HL-60 (cell line): ENCODE measurements at places on chromosomes 5 and 9.

GRCh38 chr5:33410221-33410620 lies 30.5 kb upstream of the TARS1 start:
- no peak for DNase-seq

GRCh38 chr5:167513381-167513780 lies 778.1 kb upstream of the WWC1 start:
- no peak for DNase-seq

DNA sequence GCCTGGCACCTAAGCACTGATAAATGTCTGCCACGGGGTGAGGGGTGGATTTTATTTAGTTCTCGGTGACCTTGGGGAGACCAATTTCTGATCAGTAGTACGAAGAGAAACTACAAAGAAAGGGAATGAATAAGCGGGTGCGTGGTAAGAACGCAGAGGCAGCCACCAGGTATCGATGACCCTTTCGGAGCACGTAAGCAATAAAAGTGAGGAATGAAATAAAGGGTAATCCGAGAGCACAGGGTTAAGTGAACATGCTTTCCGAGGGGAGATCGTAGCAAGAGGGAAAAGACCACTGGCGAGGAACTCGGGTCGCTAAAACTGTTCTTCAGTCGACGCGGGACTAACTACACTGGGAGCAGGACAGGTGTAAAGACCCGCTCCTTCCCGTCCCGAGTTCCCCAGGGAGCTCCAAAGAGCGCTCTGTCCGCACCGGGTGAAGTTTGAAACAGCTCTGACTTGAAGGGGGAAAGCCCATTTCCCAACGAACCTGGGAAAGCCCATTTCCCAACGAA lies 1.1 kb downstream of the ELOVL7 start:
- no peak for DNase-seq

DNA sequence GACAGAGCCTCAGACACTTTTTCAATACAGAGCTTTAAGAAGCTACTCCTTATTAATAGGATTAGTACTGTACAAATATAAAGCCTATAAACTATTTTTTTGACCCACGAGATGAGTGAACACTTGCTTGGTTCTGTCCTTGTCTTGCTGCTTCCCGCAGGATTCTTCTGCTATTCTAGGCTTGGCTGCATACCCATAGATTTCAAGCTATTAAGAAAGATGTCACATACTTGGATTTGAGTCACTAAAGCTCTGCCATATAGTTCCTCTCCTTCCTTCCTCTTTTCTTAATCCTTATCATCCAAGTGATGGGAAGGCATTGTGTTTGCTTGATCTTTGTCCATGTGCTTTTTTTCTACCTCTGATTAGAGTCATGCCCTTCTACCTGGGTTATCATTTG lies 361.2 kb upstream of the TRPC7 start:
- DNase-seq: no peak

GRCh38 chr9:744790-745484 lies 96.6 kb upstream of the DMRT1 start:
- no peak for DNase-seq

GRCh38 chr9:22580788-22581187 lies 134.2 kb downstream of the DMRTA1 start:
- DNase-seq: no peak

DNA sequence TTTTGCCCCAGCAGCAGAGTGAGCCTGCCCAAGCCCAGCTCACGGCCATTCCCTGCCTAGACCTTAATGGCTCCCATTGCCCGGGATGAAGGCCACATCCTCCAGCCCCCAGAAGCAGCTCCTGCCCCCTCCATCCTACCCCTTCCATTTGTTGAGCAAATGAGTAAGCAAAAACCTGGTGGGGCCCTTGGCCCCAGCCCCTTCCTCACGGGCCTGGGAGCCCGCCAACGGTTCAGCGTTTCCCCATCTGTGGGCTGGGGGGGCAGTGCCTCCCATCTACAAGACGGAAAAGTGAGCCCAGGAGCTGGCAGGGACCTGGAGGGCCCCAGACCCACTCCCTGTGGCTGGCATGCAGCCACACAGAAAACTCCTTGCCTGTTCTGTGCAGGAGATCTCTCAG lies 4.4 kb downstream of the CCDC187 start:
- no peak for DNase-seq

GRCh38 chr9:8027351-8027750 lies 227.8 kb upstream of the DMAC1 start:
- DNase-seq: no peak

DNA sequence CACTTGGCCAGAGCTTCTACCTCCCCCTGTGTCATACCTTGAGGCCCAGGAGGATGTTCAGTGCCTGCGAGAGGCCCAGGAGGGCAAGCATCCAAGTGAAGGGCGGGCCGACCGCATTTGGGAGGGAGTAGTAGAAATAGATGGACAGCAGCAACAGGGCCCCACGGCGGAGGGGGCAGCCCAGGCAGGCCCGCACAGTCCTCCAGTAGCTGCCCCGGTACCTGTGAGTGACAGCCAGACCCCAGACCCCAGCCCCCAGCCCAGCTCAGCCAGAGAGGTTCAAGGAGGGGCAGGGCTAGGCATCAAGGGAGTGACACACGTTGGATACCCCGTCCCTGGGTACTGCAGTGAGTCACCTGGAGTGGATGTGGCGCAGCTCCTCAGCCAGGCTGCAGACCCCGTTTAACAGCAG lies 1.4 kb downstream of the STING1 start:
- no peak for DNase-seq

- DNase-seq: no peak
Observed at GRCh38 chr5:56208681-56209080, 24.4 kb downstream of the ANKRD55 start.

GRCh38 chr5:112511920-112512319 lies 92.8 kb upstream of the EPB41L4A start:
- DNase-seq: no peak

- DNase-seq: no peak
Observed at GRCh38 chr5:78747705-78748359, 99.3 kb upstream of the LHFPL2 start.

DNA sequence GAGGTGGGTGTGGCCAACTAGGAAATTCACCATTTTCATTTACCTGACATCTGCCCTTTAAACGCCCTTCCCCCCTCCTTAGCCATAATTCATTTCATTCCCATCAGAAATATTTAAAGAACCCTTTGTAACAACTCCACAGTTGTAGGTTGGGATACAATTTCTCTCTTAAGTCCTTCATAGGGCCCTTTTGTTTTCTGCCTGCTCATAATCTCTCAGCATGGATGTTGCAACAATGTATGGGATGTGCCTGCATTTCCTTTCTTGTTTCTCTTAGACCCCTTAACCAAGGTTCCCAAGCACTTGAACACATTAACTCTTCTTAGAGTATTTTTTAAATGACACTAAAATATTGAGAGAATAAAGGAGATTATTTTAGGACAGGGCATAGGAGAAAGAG lies 51.7 kb upstream of the MYO10 start:
- no peak for DNase-seq

- peak; percentile 31 for DNase-seq
Observed at GRCh38 chr9:137085920-137086530, 760 bp upstream of the MAN1B1 start.

- peak; percentile 27 for DNase-seq
Observed at GRCh38 chr9:38417003-38417945, 7.0 kb downstream of the IGFBPL1 start.

DNA sequence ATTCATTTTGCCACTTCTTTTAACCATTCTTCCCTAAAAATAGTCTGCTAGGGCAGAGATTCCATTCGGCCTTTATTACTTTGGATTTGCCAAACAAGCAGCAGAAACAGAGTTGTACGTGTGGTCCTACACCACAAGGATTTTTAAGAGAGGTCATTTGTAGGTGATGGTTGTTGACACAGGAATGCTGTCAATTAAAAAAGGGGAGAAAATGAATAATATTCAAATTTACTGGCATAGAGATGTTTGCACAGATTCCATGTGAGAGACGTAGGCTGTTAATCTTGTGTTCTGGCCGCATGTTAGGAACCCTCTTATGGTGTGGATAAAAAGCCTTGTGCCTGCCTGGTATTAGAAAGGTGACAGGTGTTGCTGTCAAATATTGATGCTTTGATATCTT lies 34.9 kb downstream of the TRIO start:
- no peak for DNase-seq

GRCh38 chr5:175489693-175490443 lies 11.5 kb downstream of the SFXN1 start:
- peak; percentile 16 for DNase-seq

DNA sequence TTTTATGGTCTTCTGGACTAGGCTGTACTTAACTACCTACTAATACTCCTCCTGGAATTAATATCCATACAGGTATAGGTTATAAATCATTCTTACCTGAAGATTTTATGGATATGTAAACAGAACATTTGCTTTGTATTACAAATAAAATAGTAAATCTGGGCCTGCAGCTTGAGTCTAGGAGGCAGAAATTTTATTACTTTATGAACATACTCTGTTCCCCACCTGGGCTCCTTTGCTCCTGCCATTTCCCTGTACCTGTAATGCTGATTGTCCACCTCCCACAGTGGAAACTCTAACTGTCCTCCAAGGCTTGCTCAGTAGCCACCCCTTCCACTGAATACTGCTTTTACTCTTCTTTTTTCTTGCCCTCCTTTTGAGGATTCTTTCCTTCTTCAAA lies 108.0 kb downstream of the PAM start:
- no peak for DNase-seq

DNA sequence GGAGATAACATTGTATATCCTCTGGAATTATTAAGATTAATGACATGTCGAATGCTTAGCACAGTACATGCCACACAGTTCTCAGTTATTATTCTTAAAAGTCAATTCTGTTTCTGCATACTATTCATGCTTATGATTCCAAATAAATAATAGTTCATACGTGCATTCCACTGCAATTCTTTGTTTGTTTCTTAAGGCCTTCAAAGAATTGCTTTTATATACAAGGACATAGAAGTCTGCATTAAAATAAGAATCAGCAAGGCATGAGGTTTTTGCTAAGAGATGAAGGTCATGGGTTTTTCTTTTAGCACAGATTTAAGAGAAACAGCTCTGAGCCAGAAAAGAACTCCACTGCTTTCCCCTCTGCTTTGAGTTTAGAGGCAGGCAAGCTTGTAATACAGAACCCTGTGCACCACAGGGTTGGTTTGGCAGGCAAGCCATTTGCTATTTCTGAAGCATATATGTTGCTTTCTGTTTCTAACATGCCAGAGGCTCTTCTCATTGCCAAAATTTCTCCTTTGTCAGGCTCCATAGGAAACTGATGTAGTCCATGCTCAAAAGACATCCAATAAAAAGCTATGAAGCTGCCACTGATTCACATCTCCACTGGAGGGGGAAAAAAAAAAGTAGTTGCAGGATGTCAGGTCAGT lies 420.6 kb upstream of the TYRP1 start:
- no peak for DNase-seq

- no peak for DNase-seq
Observed at GRCh38 chr5:158977642-158978041, 122.1 kb downstream of the EBF1 start.

- DNase-seq: no peak
Observed at GRCh38 chr5:91266184-91266705, 116.9 kb downstream of the ARRDC3 start.

- no peak for DNase-seq
Observed at GRCh38 chr9:115462623-115463022, 344.7 kb upstream of the TNC start.

GRCh38 chr9:111316796-111317195 lies 13.2 kb downstream of the OR2K2 start:
- DNase-seq: no peak

DNA sequence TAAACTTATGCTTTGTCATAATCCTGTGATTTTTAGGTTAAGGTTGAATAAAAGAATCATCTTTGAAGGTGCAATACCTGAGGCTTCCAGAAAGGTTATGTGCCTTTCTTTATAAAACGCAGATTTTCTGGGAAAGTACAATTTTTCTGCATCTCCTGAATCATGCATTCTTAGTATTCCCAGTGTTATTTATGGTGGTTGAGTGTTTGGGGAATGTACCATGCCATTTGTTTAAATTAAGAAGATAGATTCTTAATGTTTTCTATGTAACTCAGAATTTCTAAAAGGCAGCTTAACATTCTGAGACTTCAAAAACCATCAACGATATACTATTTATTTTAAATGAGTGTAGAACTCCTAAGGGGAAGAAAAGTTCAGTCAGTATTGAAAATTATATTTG lies 108.1 kb upstream of the FBN2 start:
- DNase-seq: no peak

DNA sequence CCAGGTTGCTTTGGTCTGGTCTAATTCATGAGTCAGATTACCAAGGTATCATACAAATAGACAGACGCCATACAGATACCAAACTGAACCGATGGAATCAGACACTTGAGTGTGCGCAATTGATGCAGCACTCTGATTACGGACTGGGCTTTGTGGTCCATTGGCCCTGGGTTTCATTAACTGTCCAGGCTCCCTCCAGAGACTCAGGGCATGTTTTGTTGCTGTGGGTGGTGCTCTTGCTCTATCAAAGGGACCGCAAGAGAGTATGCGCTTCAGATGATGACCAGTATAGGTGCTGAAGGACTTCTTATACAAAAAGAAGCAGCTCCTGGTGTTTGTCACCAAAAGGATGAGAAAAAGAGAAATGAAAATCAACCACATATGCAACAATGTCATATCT lies 36.9 kb upstream of the ANKRD55 start:
- DNase-seq: no peak

- no peak for DNase-seq
Observed at GRCh38 chr5:125446986-125447385, 700.5 kb upstream of the ZNF608 start.

DNA sequence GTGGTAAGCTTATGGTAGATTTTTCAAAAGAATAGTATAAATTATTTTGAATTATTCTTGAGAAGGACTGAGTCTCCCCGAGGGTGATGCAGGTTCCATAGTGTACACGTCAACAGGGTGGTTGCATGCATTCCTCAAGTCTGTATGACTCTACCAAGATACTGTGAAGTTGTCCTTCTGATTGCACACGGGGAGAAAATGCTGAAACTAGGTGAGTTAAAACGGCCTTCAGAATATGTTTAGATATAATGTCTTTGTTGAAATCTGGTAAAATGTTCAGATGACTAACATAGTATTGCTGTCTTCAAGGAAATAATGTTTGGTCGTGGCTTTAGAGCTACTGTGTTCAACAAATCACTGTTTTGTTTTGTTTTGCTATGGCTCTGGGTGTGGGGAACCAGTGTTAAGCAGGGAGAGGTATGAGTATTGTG lies 22.4 kb upstream of the TNFAIP8 start:
- DNase-seq: no peak

DNA sequence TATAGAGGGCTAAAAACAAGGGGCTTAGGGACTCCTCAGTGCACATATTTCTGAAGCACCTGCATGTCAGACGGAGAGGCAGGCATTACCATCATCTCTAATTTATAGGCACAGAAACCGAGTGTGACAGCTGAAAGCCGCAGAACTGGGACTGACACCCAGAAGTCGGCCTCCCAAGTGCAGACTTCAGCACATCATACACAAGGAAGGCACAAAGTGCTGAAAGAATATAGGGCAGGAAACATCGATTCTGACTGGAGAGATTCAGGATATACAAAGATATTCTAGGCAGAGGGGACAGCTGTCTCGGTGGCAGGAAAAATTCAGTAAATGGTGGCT lies 11.2 kb downstream of the MRPS27 start:
- DNase-seq: no peak

- no peak for DNase-seq
Observed at GRCh38 chr9:82732928-82733327, 330.0 kb downstream of the RASEF start.
